Activated T-helper 1 cell treated with anti-CD3 and anti-CD28 coated beads, Interleukin-2, amount 50 U/mL, for 16 hours (primary cell): ENCODE measurements at places on chromosomes 12 and 14.
A peak's percentile ranks its signal among the peaks of the same experiment; 100 is the strongest.

GRCh38 chr14:24574206-24574774 lies 1.8 kb downstream of the CTSG start:
- DNase-seq = no peak

- DNase-seq = no peak
Measured at GRCh38 chr12:105110851-105111250, 3.3 kb downstream of the WASHC4 start.

- DNase-seq = no peak
Measured at GRCh38 chr12:48881686-48882314, 16.1 kb upstream of the RND1 start.

- DNase-seq = no peak
Measured at GRCh38 chr14:21379338-21379737, 4.5 kb downstream of the SUPT16H start.

GRCh38 chr14:69152902-69153151 lies at the start of gene DCAF5:
Gene DCAF5 (minus strand): TSS chr14:69153119. CDS start chr14:69152978, 141 bp downstream.
- peak; percentile 88 for DNase-seq

DNA sequence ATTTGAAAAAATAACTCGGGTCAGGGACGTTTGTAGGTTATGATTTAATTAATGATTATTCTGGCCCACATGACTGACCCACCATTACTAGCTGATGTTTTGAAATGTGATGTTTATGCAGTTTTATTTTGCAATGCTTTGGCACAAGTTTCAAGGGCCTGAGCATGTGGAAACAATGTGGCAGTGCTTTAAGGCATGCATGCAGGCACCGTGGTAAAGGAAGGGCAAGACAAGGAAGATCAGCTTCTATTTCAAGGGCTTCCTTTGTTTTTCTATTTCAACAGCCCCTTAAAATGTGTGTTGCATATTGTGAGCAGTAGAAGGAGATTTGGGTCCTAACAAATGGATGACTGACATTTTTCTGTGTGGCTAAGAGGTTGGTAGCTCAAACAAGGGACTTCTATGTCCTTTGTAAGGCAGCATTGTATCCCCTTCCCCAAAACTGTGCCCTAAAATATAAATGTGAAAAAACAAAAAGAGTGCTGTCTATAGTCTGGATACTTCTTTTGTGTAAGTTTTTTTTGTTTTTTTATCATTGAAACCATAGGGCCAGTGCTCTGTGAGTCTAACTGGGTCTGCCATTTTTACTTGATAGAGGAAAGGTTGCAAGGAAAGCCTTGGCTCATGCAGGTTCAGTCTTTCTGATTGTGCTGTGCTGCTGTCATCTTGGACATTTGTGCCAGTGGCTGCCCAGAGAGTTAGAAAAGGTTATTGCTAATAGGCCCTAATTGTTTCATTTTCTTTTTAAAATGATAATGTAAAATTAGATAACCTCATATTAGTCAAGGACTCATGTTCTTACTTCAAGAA lies 103.5 kb downstream of the FGD4 start:
- DNase-seq = no peak

- peak; percentile 27 for DNase-seq
Measured at GRCh38 chr14:97120611-97121031, 323.4 kb downstream of the VRK1 start.

DNA sequence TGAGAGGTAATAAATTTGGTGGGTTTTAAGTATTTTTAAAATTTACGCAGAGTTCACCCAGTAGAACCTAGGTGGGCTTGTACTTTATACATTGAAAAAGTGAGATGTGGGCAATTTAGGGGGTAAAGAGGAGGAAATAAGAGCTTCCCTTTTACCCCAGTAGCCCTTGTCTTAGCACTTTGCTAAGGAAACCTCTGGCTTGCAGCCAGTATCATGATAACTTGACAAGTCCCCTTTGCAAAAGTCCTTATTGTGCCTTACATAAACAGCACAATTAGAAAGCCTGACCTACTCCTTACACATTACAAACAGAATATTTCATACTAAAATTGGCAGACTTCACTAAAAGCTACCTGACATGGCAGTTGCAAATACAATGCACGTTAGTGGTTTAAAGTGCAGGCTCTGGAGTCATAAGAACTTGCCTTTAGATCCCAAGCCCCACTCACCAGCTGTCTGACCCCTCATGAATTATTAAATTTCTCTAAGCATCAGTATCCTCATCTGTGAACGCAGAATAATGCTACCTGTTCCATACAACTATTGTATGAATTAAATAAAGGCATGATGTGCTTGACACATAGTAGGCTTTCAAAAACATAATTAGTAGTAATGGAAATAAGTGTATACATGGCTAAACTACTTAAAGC lies 53.2 kb upstream of the NELL2 start:
- no peak for DNase-seq

DNA sequence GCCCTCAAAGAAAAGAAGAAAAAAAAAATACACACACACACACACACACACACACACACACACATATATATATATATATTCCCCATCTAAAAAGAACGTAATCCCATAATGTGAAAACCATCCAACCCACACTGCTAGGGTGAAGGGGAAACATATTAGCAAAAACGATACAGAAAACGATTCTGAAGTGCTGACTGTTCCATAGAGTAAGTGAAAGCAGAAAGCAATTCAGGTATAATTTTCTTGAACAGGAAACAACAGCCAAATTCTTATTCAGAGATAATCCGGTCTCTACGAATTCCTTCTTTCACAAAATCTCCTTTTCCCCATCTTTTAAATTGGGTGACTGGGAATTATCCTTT lies 393.5 kb downstream of the NOVA1 start:
- DNase-seq = no peak

DNA sequence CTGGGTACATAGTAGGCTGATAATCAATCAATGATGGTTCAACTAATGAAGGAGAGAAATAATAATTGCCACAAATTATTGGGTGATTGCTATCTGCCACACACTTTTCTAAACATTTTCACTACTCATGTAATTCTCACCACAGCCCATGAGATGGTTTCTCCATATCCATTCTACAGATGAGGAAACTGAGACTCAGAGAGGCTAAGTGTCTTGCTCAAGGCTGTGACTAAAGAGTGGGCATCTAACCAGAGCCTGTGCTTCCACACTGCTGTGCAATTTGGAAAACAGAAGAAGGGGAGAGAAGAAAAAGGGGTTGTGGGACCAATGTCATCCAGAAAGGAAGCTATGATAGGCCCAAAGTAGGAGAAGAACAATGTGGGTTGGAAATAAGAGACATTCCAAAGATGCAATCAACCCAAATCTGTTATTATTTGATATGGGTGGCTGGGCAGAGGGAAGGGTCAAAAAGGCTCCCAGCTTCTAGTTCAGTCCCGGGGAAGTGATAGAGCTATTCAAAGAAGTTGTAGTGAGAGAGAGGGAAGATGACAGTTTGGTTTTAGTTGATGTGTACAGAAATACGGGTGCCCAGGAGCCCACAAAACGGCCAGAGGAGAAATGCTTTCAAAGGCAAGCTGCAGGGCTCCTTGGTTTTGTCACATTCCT lies 483 bp upstream of the NR1H4 start:
- no peak for DNase-seq

- DNase-seq = no peak
Measured at GRCh38 chr12:68263366-68263765, 10.0 kb upstream of the IL22 start.

GRCh38 chr12:2957816-2958431 lies 1.3 kb upstream of the TEAD4 start:
- DNase-seq = no peak

GRCh38 chr12:53577941-53578352 lies 48.2 kb downstream of the ATF7 start:
- no peak for DNase-seq

- no peak for DNase-seq
Measured at GRCh38 chr14:67566908-67567307, 33.2 kb downstream of the PIGH start.

GRCh38 chr14:74574706-74575105 lies 37.3 kb downstream of the LTBP2 start:
- no peak for DNase-seq
